AG04450 (cell line): ENCODE measurements at places on chromosomes 6 and 20.

- DNase-seq = no peak
Observed at GRCh38 chr6:79627422-79627821, 3.7 kb upstream of the SH3BGRL2 start.

DNA sequence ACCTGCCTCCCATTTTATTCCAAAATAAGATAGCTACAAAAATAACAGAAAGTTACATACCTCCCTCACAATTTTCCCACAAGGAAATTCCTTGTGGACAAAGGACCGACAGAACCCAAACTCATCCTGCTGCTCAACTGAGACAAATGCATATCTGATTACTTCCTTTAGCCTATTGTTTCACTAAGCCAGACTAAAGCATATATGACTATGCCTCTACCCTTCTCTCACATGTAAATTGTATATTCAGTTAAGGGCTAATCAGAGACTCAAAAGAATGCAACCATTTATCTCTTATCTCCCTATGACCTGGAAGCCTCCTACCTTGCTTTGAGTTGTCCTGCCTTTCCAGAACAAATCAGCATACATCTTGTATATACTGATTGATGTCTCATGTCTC lies 72.1 kb downstream of the MANEA start:
- no peak for DNase-seq

- DNase-seq = peak; percentile 13
Observed at GRCh38 chr6:140879946-140880345, 1252.8 kb upstream of the GJE1 start.

GRCh38 chr6:145214570-145214969 lies 520.8 kb downstream of the EPM2A start:
- DNase-seq = no peak

GRCh38 chr6:139904158-139904533 lies 529.7 kb upstream of the CITED2 start:
- no peak for DNase-seq
